ENCODE measurements at places on chromosomes 7 and 10.

DNA sequence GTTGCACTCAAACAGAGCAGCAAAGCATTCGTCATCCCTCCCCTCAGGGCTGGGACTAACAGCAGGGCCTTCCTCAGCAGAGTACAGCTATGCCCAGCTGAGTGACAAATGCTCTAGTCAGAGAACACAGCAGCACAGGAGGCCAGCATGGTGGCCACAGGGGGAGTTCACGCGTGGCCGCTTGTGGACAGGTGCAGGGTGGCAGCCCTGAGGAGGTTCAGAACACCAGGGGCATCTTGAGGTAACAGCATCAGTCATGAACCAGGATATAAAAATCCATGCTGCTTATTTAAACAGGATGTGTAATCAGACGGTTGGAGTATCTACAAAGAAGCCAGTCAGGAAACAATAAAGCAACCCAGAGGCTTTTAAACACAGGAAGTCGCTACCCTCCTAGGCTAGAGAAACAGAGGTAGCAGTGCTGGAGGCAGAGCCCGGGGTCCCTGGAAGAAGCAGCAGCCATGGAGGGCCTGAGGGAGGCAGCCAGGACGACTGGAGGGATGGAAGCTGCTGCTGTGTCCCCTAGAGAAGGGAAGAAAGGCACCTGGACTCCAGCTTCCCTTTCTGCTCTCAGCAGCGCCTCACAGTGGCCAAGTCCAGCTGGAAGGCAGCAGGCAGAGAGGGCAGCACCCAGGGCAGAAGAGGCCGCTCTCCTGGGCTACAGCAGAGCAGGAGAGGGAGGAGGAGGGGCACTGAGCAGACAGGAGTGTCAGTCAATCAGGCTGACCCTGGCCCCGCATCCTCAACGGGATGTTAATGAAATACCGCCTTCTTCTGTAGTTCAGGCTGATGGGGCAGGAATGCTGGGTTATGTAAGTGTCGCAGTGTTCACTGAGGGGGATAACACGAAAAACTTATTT is 70.8 kb upstream of the UCN3 start:
- DNase-seq: peak; percentile 53

DNA sequence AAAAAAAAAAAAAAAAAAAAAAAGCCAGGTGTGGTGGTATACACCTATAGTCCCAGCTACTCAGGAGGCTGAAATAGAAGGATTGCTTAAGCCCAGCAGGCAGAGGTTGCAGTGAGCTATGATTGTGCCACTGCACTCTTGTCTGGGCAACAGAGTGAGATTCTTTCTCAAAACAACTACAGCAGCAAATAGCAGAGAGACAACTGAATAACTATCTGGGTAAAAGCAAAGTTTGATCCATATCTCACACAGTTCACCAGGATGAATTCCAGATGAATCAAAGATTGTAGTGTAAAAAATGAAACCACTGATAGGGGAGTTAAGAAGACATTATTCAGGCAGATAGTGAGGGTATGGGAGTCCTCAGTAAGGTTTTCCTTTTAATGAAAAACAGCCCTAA is 11.4 kb upstream of the NUB1 start:
- no peak for DNase-seq

- DNase-seq: no peak
Observed at GRCh38 chr10:34254596-34254995, 560.5 kb downstream of the PARD3 start.

- DNase-seq: no peak
Observed at GRCh38 chr7:132966754-132967469, 115.0 kb downstream of the CHCHD3 start.

DNA sequence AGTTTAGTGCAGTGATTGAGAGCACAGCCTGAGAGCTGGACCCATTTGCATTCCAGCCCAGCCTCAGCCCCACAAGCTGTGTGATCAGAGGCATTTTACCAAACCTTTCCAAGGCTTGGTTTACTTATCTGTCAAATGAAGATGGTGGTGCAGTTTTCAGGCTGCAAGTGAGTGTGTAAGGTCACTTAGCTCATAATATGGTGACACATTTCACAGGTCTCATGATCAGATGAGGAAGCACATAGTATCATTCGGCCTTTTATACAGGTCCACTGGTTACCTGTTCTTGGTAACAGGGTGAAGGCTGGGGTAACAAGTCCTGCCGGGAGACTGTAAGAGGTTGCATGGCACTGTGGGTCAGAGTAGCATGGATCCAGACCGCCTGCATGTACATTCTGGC is 371.7 kb downstream of the LRMDA start:
- DNase-seq: no peak

DNA sequence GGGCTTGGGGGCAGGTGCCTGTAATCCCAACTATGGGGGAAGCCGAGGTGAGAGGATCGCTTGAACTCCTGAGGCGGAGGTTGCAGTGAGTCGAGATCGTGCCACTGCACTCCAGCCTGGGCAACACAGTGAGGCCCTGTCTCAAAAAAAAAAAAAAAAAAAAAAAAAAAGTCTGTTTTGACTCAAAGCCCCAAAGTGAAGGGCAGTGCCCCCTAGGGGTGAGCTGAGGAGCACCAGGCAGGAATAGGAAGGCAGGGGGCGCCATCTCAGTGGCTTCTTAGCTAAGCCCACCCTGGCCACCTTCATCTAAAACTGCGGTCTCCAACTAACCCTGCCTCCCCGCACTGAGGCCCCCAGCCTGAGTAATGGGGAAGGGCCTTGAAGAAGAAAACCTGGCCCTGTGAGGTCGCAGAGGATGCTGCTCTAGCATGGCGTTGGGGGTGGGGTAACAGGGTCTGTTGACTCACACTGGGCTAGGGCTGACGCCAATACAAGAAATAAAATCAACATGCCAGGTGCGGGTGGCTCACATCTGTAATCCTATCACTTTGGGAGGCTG is 9.8 kb downstream of the PODXL start:
- DNase-seq: no peak

- DNase-seq: no peak
Observed at GRCh38 chr7:133911724-133912123, 215.4 kb upstream of the LRGUK start.

DNA sequence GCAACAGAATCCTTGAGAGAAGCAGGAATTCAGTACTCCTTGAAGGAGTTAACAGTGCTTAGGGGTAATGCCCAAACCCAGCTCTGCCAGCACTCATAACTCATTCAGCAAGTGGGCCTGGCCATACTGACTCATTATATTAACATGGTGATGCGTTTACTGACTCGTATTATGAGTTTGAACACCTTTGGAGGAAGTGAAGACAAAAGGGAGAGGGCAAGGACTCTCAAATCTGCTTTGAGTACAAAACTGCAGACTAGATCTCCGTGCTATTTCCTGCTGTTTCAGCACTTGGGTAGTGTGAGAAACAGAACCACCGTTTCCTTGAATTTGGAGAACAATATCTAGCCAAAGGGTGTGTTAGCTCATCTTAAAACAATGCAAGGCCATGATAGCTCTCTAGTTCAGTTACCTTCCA is 30.8 kb downstream of the SLC16A9 start:
- no peak for DNase-seq

DNA sequence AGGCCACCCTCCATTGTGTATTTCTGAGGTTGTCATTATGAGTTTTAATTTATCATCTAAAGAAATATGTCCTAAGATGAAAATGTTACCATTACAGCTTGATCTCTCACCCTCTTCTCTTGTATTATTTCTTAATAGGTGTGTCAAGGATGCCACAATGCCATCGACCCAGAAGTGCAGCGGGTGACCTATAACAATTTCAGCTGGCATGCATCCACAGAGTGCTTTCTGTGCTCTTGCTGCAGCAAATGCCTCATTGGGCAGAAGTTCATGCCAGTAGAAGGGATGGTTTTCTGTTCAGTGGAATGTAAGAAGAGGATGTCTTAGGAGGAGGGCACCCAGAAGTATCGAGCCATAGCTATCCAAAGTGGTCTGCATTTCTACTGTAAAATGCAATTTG is 46.8 kb downstream of the TES start:
- no peak for DNase-seq

- no peak for DNase-seq
Observed at GRCh38 chr7:149735779-149736477, 37.5 kb downstream of the ZNF467 start.

GRCh38 chr7:134533288-134533771 is 6.0 kb downstream of the AKR1B10 start:
- DNase-seq: no peak

DNA sequence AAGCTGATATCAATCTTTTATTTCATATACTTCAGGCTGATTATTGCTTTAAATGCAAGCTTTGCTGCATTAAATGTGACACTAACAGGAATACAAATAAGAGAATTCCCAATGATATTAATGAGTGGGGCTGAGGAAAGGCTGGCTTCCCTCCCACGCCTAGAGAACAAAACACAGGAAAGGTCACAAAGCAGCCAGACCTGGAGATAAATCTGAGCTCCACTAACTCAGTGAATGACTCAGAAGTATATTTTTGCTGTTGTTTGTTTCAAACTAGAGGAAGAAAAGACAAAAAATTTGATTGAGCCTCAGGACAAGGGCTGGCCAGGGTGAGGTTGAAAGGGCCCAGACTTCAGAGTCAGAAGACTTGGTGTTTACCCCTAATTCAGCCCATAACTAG is 88.1 kb downstream of the XPNPEP1 start:
- no peak for DNase-seq

DNA sequence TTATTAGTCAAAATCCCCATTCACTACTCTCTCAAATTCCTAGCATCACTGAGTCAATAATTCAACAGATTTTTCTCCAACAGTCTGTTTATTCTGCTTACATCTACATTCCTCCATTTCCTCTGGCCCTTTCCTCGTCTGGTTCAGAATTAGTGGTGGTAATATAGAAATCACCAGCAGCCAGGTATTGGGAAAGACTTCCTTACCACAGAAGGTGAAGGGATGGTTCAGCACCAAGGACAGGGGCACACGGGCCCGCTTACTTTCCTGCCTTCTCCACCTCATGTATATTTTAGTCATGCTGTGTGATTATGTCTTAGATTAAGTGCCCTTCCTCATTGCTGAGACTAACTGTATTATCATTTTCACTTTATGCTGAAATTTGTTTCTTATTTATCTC is 70.4 kb upstream of the APBB1IP start:
- DNase-seq: no peak

DNA sequence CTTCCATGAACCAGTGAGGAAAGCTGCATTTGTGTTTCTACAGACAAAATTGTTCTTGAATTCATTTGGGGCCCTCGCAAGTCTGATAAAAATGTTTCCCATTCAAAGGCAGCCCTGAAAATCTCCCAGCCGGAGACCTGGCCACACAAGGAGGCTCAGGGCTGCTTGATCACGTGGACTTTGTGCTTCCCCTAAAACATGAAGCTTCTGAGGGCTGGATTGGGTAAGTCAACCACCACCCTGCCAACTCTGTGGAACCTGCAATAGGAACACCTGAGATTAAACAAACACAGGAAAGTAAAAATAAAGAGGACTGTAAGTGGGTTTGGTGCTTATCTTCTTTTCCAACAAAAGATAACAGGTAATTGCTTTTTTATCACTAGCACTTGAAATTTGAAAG is 133.8 kb downstream of the C10orf90 start:
- no peak for DNase-seq

- DNase-seq: no peak
Observed at GRCh38 chr7:129855234-129855673, 97.5 kb downstream of the UBE2H start.

GRCh38 chr7:66696774-66697191 is 43.8 kb upstream of the RABGEF1 start:
- DNase-seq: no peak

- DNase-seq: no peak
Observed at GRCh38 chr10:90916392-90917237, 4.3 kb downstream of the ANKRD1 start.

DNA sequence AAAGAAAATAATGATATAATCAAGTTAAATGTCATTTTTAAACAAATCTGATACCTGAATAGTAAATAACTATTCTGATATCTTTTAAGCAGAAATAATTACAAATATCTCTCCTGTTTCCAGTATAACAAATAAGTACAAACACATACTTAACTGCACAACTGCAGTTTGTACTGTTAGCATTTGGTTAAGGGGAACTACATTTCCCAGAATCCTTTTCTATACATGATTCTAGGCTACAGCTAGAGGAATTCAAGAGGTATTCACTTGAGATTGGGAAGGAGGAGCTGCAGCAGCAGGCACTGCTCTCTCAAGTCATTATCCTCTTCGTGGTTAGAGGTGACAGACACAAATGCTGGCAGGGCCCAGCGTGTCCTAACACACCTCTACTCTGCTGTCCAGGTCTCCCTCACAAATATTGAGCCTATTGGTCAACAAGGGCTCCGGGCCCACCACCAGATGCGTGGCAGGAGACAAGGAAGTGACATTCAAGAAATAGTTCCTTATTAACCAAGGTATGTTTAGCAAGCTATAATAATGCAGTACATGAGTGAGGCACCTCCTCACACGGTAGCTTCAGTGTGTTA is 255.1 kb upstream of the MKLN1 start:
- DNase-seq: no peak

- DNase-seq: no peak
Observed at GRCh38 chr7:1470901-1471300, 11.6 kb upstream of the MICALL2 start.

GRCh38 chr10:10346390-10347150 is 671.1 kb upstream of the CELF2 start:
- no peak for DNase-seq

DNA sequence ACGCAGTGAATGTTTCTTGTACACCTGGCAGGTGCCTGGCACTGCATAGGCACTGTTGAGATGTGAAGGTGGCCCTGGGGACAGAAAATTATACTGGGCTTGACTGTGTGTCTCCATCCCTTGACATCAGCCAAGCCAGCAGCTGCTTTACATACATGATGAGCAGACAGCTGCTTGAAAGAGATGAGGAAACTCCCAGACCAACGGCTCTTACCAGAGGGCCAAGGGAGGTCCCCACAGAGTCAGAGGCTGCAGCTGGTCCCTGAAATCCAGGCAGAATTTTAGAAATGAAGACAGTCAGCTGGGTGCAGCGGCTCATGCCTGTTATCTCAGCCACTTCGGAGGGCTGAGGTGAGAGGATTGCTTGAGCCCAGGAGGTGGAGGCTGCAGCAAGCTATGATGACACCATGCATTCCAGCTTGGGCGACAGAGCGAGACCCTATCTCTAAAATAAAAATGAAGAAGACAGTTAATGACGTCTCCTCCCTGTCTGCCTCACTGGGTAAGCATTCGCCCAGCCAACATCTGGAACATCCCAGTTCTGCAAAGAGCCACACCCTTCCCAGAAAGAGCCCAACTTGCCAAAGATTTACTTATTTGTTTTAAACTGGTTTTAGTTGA is 17.6 kb downstream of the LIMK1 start:
- DNase-seq: no peak

DNA sequence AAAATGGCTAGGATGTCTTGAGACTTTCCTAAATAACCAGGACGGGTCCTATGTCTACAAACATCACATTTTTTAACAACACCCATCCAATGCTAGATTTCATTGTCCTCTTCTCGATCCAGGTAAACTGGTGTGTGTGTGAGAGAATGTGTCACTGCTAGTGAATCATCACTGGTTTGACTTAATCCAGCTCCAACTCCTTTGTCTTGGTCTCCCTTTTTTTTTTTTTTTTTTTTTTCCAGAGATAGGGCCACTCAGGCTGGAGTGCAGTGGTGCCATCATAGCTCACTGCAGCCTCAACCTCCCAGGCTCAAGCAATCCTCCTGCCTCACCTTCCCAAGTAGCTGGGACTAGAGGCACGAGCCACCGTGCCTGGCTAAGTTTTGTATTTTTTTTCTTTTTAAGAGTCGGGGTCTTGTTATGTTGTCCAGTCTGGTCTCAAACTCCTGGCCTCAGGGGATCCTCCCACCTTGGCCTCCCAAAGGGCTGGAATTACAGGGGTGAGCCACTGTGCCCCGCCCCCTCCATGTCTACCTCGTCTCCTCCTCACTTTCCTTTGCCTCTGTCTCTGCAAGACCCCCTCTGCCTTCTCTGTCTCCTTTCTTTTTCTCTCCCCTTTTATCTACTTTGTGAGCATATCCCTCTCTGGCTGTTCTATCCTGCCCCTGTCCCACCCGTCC is 2.2 kb upstream of the UFSP1 start:
- no peak for DNase-seq

GRCh38 chr10:118900617-118901016 is 128.9 kb upstream of the NANOS1 start:
- no peak for DNase-seq
